ENCODE measurements at places on chromosomes 7 and 10.

- no peak for DNase-seq
Observed at GRCh38 chr10:31413325-31413724, 94.3 kb downstream of the ZEB1 start.

DNA sequence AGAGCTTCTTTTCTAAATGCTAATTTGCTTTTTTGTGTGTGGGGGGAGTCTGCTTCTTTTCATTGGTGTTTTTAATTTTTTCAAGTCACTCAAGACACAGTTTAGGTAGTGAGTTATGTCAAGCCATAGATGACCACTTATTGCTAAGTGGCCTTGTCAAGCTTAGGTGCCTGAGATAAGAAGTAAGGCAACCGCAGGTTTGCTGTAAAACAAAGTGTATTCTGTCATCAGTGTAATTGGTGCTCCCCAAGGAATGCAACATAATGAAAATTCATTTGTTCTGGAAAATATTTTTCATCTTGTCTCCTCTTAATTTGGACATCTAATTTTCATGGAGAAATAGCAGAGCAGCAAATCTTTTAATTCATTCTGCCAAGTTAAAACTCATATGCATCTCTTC lies 249.6 kb downstream of the EXOC4 start:
- DNase-seq: no peak

GRCh38 chr7:135773464-135773863 lies 24.9 kb upstream of the FAM180A start:
- no peak for DNase-seq

- no peak for DNase-seq
Observed at GRCh38 chr10:133274751-133275683, 1.7 kb downstream of the ADAM8 start.

GRCh38 chr10:124619195-124619594 lies 125.0 kb downstream of the FAM53B start:
- no peak for DNase-seq

DNA sequence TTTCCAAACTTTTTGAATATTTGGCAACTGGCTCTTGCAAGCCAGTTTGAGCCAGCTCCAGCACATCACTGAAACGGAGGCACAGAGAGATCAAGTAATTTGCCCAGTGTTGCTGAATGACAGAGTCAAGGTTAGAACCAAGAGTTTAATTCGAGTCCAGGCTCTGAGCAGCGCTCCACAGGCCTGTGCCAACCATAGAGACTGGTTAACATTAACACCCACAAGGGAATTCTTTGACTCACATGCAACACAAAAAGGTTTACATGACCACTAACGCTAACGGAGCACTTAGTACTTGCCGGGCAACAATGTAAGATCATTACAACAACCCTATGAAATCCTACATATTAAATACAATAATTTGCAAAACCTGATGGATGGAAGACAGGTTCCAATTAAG lies 1.5 kb downstream of the RGS10 start:
- no peak for DNase-seq

- DNase-seq: no peak
Observed at GRCh38 chr7:132354527-132354926, 221.7 kb downstream of the PLXNA4 start.

DNA sequence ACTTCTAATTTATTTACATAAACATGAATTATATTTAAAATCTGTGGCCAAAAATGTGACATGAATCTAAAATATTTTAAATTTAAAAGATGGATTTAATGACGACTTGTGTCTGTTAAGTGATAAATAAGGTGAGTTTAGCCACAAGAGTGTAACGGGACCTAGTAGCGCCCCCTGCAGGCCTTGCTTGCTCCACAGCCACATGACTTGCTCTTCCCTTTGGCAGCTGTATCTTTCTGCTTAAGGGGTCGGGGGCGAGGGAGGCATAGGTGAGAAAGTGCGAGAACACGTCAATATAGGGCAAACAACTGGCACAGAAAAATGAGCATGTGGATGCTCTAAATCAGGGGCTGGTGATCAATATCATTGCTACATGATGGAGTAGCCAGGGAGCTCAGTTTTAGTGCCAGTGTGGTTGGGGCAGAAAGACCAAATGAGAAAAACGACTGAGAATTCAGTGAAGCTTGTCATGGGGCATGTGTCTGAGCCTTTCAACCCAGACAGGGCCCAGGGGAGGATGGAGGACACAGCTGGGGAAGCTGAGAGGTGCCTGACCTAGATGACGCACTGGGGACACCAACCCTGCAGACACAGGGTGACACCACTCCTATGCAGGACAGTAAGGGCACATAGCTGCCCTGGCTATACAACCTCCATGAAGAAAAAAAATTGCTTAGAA lies 49.8 kb downstream of the PAXIP1 start:
- DNase-seq: no peak

GRCh38 chr10:21173802-21174714 lies 276.9 kb upstream of the NEBL start:
- DNase-seq: no peak

GRCh38 chr7:156173748-156174353 lies 361.6 kb upstream of the SHH start:
- no peak for DNase-seq

DNA sequence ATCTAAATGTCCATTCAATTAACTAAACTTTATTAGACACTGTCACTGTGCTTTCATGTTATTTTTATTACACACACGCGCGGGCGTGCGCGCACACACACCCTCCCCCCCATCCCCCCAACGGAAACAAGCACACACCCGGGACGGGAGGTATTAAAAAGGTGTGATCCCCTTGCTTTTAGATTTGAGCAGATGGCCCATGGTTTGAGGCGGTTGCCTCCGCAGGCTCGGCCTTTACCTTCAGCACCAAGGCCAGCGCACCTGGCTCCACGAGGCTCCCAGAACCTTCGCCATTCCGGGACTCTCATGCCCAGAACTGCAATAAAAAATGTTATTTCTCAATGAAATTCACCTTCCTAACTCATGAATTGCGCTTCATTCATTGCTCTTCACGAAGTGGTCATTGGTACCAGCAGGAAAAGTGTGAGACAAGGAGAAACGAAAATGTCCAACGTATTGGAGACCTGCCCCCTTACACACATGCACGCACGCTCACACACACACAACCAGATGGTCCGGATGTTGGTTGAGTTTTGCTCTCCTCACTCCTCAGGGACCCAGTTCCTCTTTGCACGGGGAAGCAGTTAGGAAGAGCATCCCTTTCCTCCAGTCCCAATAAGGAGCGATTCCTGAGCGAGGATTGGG lies 20.8 kb upstream of the PTF1A start:
- DNase-seq: no peak

DNA sequence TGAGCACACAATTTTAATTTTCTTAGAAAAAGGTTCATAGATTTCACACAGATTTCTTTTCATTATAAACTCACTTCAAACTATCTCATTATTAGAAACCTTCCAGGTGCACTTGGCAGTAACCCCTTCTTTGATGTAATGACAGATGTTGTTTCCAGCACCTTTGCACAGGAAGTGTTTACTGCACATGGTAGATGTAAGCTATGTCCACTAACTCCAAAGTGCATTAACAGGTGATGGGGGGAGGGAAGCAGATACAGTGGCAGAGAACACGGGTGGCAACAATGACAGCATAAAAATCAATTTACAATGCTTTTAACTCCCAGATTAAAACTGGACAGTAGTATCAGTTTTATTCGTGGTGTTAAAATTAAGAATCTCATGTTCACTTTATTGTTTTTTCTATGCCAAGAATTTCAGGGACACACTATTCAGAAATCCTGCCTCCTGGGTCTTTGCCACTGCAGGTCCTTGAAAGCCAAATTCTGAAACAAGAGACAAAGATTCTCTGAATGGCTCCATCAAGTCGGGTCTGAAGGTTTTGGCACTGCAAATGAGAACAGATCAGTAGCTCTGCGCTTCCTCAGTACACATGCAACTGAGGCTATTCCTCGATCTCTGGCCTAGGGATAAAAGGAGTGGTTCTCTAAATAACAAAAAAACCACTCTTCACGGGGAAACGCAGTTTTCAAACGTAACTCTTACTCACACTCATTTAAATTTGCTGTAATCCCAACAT lies 187.7 kb downstream of the JAZF1 start:
- no peak for DNase-seq

DNA sequence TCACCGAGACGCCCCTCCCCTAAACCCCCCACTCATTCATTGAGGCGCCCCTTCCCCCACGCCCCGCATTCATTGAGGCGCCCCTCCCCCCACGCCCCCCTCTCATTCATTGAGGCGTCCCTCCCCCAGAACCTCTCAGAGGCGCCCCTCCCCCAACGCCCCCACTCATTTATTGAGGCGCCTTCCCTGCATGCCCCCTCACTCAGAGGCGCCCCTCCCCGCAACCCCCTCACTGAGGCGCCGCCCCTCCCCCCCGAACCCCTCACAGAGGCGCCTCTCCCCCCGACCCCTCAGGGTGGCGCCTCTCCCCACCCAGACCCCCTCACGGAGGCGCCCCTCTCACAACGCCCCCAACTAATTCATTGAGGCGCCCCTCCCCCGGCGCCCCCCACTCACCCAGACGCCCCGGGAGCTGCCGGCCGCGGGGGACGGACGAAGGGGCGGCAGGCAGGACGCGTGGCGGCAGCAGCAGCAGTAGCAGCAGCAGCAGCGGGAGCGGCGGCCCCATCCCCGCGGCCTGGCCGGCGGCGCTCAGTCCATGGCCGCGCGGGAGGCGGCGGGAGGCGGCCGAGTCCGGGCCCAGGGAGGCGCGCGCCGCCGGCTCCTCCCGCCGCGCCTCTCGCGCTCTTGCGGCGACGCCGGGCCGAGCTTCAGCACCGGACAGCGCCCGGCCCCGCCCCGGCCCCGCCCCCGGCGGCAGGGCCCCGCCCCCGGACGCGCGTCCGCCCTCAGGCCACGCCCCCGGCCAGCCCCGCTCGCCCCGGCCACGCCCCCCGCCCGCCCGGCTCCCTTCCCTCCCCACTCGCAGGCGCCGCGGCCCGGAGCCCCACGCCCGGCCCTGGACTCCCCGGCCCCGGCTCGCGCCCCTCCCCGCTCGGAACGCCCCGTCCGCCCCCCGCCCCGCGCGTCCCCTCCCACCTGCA lies at the start of gene PTPRN2:
Gene PTPRN2, minus strand, starts transcription at position 662 of the 923 bp plus-strand sequence.
- DNase-seq: peak; percentile 4

- no peak for DNase-seq
Observed at GRCh38 chr7:70360557-70360956, 762.3 kb downstream of the AUTS2 start.

DNA sequence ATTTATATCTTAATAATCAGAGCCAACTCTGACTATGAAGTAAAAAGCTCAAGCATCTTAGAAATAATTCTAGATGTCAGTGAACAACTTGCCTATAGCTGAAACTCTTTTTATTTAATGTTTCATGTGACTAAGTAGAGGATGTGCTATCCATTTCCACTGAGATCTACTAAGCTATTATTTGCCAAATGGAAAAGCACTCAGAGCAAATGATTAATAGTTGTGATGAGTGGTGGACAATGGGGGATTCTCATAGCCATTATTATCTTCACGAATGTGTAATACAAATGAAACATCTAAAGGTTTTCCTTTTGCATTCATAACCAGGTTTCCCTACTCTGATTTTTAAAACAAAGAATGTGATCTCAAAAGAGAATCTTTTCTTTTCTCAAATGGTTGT lies 126.6 kb upstream of the GNAI1 start:
- DNase-seq: no peak

GRCh38 chr7:72080865-72081510 lies 331.1 kb downstream of the CALN1 start:
- no peak for DNase-seq

All from AG04450 (cell line).